ENCODE measurements at places on chromosomes 13 and 19.

DNA sequence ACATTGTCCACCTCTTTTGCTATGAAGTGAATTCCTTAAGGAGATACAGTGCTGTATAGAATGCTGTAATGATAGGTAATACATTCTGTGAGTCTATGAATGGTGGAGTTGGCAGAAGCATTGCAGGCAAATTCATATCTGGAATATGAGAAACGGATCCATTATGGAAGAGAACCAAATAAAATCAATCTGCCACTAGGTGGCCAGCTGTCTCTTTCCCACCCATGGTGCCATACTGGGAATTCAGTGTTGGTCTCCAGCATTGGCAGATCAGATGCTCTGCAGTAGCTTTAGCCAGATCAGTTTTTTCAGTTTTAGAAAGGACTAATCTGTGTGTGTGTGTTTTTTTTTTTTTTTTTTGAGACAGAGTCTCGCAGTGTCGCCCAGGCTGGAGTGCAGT lies 27.6 kb downstream of the DNAJC3 start:
- DNase-seq: no peak

- peak; percentile 42 for DNase-seq
Measured at GRCh38 chr19:16714702-16715287, 4.9 kb upstream of the NWD1 start.

- no peak for DNase-seq
Measured at GRCh38 chr19:28435551-28436271, 777.2 kb downstream of the UQCRFS1 start.

DNA sequence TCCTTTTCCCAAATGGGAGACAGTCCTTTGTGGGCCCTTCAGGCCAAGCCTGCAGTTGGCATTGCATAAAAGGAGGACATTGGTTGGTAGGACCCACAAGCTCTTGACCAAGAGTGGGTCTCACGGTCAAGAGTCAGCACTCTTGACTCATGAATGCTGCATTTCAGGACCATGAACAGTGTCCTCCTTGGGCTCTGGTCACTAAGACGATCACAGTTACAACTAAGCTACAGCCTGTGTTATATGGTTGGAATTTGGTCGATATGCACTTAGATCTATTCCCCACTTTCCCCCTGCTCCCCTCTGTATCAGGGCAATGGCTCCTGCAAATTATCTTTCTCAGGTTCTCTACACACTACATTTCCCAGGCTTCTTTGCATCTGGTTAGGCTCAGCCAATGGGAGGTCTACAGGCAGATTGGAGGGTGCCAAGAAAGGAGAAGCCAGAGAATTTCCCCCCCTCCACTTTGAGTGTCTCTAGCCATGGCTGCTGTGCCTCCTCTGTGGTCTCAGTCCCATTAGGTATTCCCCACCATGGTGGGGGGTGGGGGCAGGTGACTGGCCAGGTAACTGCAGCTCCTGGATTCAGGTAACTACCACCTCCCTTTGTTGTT lies 3.1 kb upstream of the OLFM2 start:
- no peak for DNase-seq

- DNase-seq: no peak
Measured at GRCh38 chr13:47843005-47843404, 158.1 kb downstream of the SUCLA2 start.

- no peak for DNase-seq
Measured at GRCh38 chr19:39177110-39177699, 19.6 kb upstream of the NCCRP1 start.

GRCh38 chr13:35347679-35348205 lies 128.7 kb downstream of the MAB21L1 start:
- DNase-seq: no peak

Data from femur (tissue), 1 donor.